Natural killer cell (primary cell): ENCODE measurements at places on chromosomes 3 and 15. TPM values are rescaled to one million over a fixed set of nuclear protein-coding genes. Genes with fewer than 3 reads are reported as not detected.
A peak's percentile ranks its signal among the peaks of the same experiment; 100 is the strongest.

The ITGB5 gene
- total RNA-seq, result 8.4 TPM

DNA sequence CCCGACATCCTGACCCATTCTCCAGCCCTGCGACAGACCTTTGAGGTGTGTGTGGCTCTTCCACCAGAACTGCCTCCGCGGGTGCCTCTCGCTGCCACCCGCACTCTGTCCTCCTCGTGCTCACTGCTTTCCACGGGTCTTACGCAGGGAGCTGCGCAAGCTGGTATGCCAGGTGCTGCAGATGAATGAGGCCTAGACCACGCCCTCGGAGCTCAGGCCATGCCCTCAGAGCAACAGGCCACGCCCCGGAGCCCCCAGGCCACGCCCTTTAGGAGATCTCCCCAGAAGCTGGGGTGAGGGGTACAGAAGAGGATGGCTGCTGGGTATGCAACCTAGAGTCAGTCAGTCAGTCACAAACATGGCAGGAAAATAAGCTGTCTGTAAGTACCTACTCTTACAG lies 300.3 kb downstream of the GABRG3 start:
- H3K4me3 ChIP-seq, result no peak overlapping the region
- no peaks in the 10 kb centered on the region for H3K36me3 ChIP-seq
- no peaks in the 10 kb centered on the region for H3K27me3 ChIP-seq

The ATP10A gene
- total RNA-seq, result 67.0 TPM

GRCh38 chr3:31861826-31862225 lies 119.2 kb downstream of the OSBPL10 start:
- no peaks in the 10 kb centered on the region for H3K27me3 ChIP-seq
- no peak for DNase-seq
- H3K4me1 ChIP-seq, result no peaks in the 10 kb centered on the region
- H3K27ac ChIP-seq, result no peak overlapping the region
- H3K36me3 ChIP-seq, result no peaks in the 10 kb centered on the region
- no peak overlapping the region for H3K4me3 ChIP-seq

The CLK3 gene
- 288 TPM for total RNA-seq

- no peaks in the 10 kb centered on the region for H3K36me3 ChIP-seq
- DNase-seq, result no peak
- H3K4me1 ChIP-seq, result no peaks in the 10 kb centered on the region
- no peak overlapping the region for H3K27ac ChIP-seq
Observed at GRCh38 chr3:40103829-40104228, 205.7 kb upstream of the EIF1B start.

The LRRC2 gene
- not detected for total RNA-seq

The ITIH1 gene
- 0.56 TPM for total RNA-seq

GRCh38 chr3:174358252-174358651 lies 500.9 kb upstream of the NAALADL2 start:
- no peaks in the 10 kb centered on the region for H3K27me3 ChIP-seq
- no peak for DNase-seq
- no peak overlapping the region for H3K4me3 ChIP-seq
- H3K4me1 ChIP-seq, result no peaks in the 10 kb centered on the region
- H3K27ac ChIP-seq, result no peak overlapping the region
- no peaks in the 10 kb centered on the region for H3K36me3 ChIP-seq

GRCh38 chr3:129398803-129399144 lies 29.7 kb downstream of the EFCAB12 start:
- DNase-seq, result peak; percentile 17
- H3K4me1 ChIP-seq, result peaks cover 18% of the 10 kb centered on the region
- H3K27me3 ChIP-seq, result no peaks in the 10 kb centered on the region
- H3K4me3 ChIP-seq, result peak overlapping the region; percentile 96
- peak overlapping the region; percentile 81 for H3K27ac ChIP-seq

- H3K4me3 ChIP-seq, result no peak overlapping the region
- no peak for DNase-seq
- H3K27me3 ChIP-seq, result no peaks in the 10 kb centered on the region
Observed at GRCh38 chr15:70180186-70180875, 82.6 kb upstream of the TLE3 start.

GRCh38 chr3:71010726-71011455 lies 572.6 kb downstream of the FOXP1 start:
- peak overlapping the region; percentile 62 for H3K27ac ChIP-seq
- peaks cover 19% of the 10 kb centered on the region for H3K36me3 ChIP-seq
- no peak overlapping the region for H3K4me3 ChIP-seq
- DNase-seq, result peak; percentile 87
- peaks cover 12% of the 10 kb centered on the region for H3K4me1 ChIP-seq
